ENCODE measurements at places on chromosomes 5 and 9. TPM values are rescaled to one million over a fixed set of nuclear protein-coding genes. Genes with fewer than 3 reads are reported as not detected.

The LRRC26 gene
- not detected for total RNA-seq

The KYAT1 gene
- 6.6 TPM for total RNA-seq

The PLCXD3 gene
- 2.6 TPM for total RNA-seq

DNA sequence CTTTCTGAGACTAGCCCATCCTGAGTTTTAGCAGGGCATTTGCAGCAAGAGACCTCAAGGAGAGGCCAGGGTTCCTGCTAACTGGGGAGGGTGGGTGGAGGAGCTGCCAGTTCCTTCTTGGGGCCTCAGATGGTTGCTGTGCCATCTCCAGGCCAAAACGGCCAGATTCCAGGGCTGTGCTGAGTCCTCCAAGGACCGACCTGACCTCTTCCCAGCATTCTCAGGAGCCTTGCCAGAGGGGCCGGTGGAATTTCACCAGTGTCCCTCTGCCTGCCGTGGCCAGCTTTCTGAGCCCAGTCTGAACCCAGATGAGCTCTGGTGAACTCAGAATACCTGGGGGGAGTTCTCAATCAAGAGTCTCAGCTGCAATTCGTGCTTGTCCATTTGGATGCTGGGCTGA is 54.3 kb downstream of the TSTD2 start:
- peak; percentile 29 for DNase-seq

- DNase-seq = no peak
Observed at GRCh38 chr9:110847671-110848070, 179.1 kb downstream of the MUSK start.

DNA sequence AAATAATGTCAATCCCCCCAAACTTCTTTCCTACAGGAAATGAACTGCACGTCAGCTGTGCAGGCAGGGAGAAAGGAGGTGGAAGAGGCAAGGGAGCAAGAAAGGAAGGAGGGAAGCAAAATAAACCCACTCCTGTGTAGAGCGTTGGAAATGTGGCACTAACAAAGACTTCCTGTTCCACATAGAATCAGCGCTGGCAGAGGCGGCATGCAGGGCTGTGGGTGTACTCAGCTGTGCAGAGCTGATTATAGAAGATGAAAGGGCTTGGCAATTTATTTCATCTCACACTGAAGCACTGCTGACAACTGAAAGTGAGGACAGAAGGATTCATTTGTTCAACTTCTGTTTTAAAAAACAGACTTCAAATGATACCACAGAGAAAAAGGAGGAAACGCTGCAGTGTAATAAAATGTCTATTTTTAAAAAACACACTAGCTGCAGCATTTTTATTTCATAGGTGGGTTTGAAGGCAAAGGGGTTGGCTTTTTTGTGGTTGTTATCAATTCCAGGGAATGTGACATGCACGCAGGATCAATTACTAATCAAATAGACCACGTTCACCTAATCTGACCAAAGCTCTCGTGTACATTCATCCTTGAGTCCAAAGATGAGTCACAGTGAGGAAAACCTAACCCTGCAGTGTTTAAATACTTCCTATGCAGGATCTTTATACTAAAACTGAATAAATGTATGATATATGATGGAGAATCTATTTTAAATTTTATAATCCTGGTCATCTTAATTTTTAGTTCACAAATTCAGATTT is 583.5 kb downstream of the ZNF608 start:
- no peak for DNase-seq

DNA sequence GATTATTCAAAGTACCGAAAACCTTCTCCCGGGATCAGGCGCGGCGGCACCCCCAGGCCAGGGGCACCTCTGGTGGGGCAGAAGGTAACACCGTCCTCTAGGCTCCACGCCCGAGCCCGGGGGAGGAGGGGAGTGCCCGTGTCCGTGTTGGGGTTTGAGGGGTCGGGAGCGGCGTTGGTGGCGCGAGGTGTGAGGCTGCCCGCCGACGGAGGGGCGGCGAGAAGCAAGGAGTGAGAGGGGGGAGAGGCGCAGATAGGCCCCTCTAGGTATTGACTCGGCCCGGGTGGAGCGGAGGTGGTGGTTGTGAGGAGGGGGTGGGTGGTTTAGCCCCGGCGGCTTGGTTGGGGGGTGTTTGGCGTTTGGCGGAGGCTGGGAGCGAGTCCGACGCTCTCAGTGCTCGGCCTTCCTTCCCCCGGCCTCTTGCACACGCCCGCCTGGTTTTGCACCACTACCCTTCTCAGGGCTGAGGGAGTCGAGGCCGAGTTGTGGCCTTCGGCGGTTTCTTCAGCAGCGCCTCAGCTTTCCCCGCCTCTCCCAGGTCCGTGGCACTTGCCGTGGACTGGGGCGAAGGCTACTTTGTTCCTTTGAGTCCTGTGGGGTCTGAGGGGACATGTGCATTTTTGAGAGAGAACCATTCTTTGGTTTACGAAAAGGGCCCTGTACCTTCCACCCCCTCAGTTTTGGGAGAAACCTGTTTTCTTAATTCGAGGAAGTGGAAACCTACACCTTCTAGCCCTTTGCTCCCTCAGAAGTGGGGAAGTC is 450 bp downstream of the GPBP1 start:
- no peak for DNase-seq

- DNase-seq = no peak
Observed at GRCh38 chr9:19381656-19382055, 1.6 kb upstream of the RPS6 start.

DNA sequence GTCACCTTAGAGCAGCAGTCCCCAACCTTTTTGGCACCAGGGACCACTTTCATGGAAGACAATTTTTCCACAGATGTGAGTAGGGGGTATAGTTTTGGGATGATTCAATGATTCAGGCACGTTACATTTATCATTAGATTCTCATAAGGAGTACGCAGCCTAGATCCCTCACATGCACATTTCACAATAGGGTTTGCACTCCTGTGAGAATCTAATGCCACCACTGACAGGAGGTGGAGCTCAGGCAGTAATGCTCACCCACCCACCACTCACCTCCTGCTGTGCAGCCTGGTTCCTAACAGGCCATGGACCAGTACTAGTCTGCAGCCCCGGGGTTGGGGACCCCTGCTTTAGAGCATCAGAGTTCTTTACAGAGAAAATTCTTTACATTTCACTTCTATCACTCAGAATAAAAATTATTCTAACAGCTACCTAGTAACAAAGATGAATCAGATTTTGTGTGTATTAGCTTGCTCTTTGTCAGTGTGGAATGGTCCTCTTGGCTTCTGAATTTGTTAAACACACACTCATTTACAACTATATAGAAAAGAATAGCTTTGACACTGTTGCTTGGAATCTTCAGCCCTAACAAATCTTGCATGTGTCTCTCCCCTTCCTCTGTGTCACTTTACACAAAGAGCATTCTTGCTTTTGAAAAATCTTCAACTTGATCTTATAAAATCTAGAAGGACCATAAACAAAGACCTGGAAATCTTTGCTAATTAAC is 438.6 kb downstream of the BNC2 start:
- no peak for DNase-seq

The ZNF79 gene
- 8.3 TPM for total RNA-seq

The PCDHB10 gene
- 2.1 TPM for total RNA-seq

The PCDHGB3 gene
- 2.6 TPM for total RNA-seq

GRCh38 chr9:134034215-134035040 is 9.1 kb downstream of the BRD3OS start:
- peak; percentile 26 for DNase-seq
